Mammary microvascular endothelial cell (primary cell): ENCODE measurements at places on chromosomes 4 and X. TPM values are rescaled to one million over a fixed set of nuclear protein-coding genes. Genes with fewer than 3 reads are reported as not detected.

Gene PRRG1
- 25.2 and 30.4 TPM in 2 replicates for total RNA-seq

Gene TMEM150C
- 4.7 and 8.2 TPM in 2 replicates for total RNA-seq

Gene LANCL3
- total RNA-seq, result 0.84 and 3.5 TPM in 2 replicates

Gene PRKG2
- under 0.01 TPM in 1 of 2 replicates, not detected in the other for total RNA-seq

Gene SH3BP2
- total RNA-seq, result 30.9 and 31.6 TPM in 2 replicates

Gene TMEM187
- total RNA-seq, result 7.5 and 7.8 TPM in 2 replicates

Gene PRPS2
- 26.4 and 32.3 TPM in 2 replicates for total RNA-seq

Gene PCDH19
- total RNA-seq, result 0.07 and 0.20 TPM in 2 replicates

Gene PABPC4L
- total RNA-seq, result 0.33 and 0.79 TPM in 2 replicates

Gene ITGB1BP2
- total RNA-seq, result 0.20 and 1.00 TPM in 2 replicates

Gene ESX1
- 0.20 TPM in 1 of 2 replicates, not detected in the other for total RNA-seq

Gene KCTD8
- total RNA-seq, result 2.0 and 3.3 TPM in 2 replicates

Gene JADE3
- total RNA-seq, result 3.6 and 5.2 TPM in 2 replicates

Gene PLAC8
- total RNA-seq, result 1.5 and 2.1 TPM in 2 replicates

Gene PRKX
- total RNA-seq, result 20.8 and 31.9 TPM in 2 replicates

Gene ACE2
- total RNA-seq, result not detected in 2 replicates

Gene LRP2BP
- 0.15 and 1.1 TPM in 2 replicates for total RNA-seq

Gene HAUS7
- 34.5 and 42.4 TPM in 2 replicates for total RNA-seq

Gene FAM13A
- 2.3 TPM in 2 replicates for total RNA-seq

Gene SATL1
- total RNA-seq, result not detected in 2 replicates

Gene APLN
- 567 and 583 TPM in 2 replicates for total RNA-seq

Gene XAGE1B
- not detected in 2 replicates for total RNA-seq

Gene GALNT7
- total RNA-seq, result 25.1 and 25.9 TPM in 2 replicates

Gene DGKK
- total RNA-seq, result not detected in 2 replicates

Gene DUSP21
- not detected in 2 replicates for total RNA-seq

Gene SLIT2
- total RNA-seq, result 2.4 and 3.1 TPM in 2 replicates

Gene AFM
- total RNA-seq, result not detected in 2 replicates

Gene MGAT4D
- total RNA-seq, result not detected in 2 replicates

Gene TCEAL7
- total RNA-seq, result 1.2 and 5.3 TPM in 2 replicates

Gene GABRB1
- total RNA-seq, result not detected in 2 replicates

Gene TIMP1
- 132 and 133 TPM in 2 replicates for total RNA-seq

Gene STS
- 7.1 and 9.4 TPM in 2 replicates for total RNA-seq

Gene ARHGAP6
- 0.10 TPM in 1 of 2 replicates, not detected in the other for total RNA-seq

Gene LDB2
- 39.4 and 46.4 TPM in 2 replicates for total RNA-seq

Gene HMGB2
- total RNA-seq, result 121 and 133 TPM in 2 replicates

Gene PPEF2
- total RNA-seq, result not detected in 2 replicates

Gene TMPRSS11F
- not detected in 2 replicates for total RNA-seq

Gene CCDC158
- not detected in 2 replicates for total RNA-seq

Gene TCEAL2
- total RNA-seq, result not detected in 2 replicates

Gene LRAT
- total RNA-seq, result not detected in 2 replicates
